ENCODE measurements at places on chromosomes 11 and 22.

GRCh38 chr11:32305460-32305859, 129.9 kb downstream of the WT1 start:
- no peak for DNase-seq

DNA sequence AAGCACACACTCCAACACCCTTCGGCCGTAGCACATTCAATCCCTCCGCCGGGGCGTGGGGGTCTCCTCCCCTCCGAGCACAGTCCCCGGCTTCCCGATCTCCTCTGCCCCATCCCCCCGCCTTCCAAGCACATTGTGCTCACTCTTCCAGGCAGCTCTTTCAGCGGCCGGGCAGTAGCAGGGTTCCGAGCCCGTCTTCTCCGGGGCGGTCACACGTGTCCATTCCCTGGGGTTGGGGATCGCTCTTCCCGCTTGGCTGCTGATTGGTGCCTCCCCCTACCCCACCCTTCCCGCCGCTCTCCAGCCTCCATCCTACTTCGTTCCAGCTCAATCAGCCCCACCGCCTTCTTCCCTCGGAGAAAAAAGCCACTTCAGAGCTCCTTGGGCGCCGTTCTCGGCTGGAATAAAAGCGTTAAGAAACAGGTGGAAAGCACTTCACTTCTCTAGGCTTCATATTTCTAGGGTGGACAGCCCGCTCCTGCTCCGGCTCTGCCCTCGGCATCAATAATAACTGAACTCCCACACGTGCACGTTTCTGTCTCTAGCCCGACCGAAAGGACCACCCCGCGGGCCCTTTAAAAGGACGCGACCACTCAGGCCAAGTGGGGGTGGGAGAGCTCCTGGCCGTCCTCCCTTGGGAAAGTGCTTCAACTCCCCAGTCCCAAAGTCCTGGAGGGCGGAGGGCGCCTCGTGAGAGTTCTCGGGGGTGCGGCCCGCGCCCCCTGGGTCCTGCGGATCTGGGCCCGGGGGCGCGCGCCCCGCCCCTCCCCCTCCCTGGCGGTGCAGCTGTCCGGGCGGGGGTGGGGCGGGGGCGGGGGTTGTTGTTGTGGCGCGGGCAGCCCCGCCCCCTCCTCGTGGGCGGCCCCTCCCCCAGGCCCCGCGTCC, 464 bp upstream of the CECR2 start:
- peak; percentile 85 for DNase-seq

- DNase-seq = no peak
Measured at GRCh38 chr22:45859231-45860161, 117.5 kb downstream of the WNT7B start.

DNA sequence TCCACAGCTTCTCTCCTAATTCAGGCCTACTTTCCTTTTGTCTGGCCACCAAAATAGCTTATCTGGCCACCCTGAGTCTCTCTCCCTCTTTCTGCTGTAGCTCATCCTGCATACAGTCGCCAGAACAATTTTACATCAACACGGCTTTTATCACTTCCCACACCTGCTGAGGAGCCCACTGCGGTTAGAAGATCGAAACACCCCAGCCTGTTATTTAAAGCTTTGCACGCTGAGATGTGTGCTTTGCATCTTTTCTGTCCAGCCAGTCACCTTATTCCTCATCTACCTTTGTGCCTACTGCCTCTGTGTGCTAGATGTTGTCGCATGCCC, 96.0 kb downstream of the COMMD9 start:
- DNase-seq = no peak

DNA sequence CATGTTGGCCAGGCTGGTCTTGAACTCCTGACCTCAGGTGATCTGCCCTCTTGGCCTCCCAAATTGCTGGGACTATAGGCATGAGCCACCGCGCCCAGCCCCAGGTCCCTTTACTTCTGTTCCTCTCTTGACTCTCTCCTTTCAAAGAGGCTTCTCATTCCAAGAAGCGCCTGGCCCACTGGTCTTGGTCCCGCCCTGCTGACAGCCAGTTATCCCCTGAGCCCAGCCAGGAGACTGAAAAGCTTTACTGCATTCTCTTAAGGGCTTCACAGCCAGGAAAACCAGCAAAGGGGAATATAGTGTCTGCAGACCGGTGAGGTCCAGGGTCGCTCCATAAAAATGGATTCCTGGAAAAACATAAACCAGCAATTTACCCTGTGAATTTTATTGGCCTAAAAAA, 68.3 kb downstream of the NFAM1 start:
- DNase-seq = no peak

GRCh38 chr11:133984828-133985227, 28.1 kb upstream of the IGSF9B start:
- DNase-seq = no peak

DNA sequence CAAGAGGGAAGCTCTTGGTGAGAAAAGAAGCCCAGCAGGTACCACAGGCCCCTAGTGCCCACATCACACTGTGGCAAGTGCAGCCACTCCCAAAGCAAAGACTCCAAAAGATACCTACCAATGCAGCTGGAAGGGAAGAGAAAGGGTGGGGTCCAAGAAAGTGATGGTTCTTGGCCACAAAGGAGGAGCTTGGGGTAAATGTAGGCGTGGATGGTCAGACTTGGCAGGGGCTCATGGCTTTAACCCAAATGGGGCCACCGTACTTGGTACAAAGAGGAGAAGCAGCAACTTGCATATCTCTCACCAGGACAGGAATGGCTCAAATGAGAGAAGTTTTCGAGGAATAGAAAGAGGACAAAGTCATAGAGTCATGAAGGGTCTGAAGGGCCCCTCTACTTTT, 4.8 kb downstream of the MAP3K11 start:
- DNase-seq = no peak

- no peak for DNase-seq
Measured at GRCh38 chr11:17742019-17742418, 7.4 kb downstream of the KCNC1 start.

- DNase-seq = no peak
Measured at GRCh38 chr11:4830346-4830745, 9.2 kb downstream of the OR51F2 start.

GRCh38 chr11:13486926-13487660, 8.7 kb downstream of the PTH start:
- DNase-seq = peak; percentile 17

- DNase-seq = peak; percentile 80
Measured at GRCh38 chr22:42799461-42800405, 57.3 kb downstream of the ARFGAP3 start.

DNA sequence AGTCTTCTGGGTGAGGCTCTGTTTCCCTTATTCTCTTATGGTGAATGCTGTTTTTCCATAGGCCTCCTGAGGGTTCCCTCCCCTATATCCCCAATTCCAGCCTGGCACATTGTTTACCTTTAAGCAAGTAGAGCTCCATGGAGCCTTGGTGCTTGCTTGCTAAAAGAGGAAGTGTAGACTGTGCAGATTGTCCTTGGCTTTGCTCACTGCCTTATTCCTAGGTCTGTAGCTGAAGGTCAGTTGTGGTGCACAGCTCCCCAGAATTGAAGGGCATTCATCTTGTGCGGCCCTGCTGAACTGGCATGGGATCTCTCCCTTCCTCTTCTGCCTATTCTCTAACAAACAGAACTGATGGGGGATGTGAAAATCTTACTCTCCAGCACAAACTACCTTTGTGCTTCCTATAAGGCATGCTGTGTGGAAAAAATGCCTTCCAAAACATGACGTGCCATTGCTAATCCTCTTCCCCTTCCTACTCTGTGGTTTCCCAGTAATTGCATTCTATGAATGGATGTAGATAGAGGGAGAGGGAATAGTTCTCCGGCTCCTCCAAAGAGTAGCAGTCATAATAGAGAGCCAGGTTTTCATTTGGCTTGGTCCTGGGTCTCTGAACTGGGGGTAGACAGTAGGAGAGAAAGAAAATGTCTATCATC, 34.2 kb upstream of the PLET1 start:
- no peak for DNase-seq

GRCh38 chr22:23827351-23827995, 11.3 kb downstream of the DERL3 start:
- DNase-seq = no peak

DNA sequence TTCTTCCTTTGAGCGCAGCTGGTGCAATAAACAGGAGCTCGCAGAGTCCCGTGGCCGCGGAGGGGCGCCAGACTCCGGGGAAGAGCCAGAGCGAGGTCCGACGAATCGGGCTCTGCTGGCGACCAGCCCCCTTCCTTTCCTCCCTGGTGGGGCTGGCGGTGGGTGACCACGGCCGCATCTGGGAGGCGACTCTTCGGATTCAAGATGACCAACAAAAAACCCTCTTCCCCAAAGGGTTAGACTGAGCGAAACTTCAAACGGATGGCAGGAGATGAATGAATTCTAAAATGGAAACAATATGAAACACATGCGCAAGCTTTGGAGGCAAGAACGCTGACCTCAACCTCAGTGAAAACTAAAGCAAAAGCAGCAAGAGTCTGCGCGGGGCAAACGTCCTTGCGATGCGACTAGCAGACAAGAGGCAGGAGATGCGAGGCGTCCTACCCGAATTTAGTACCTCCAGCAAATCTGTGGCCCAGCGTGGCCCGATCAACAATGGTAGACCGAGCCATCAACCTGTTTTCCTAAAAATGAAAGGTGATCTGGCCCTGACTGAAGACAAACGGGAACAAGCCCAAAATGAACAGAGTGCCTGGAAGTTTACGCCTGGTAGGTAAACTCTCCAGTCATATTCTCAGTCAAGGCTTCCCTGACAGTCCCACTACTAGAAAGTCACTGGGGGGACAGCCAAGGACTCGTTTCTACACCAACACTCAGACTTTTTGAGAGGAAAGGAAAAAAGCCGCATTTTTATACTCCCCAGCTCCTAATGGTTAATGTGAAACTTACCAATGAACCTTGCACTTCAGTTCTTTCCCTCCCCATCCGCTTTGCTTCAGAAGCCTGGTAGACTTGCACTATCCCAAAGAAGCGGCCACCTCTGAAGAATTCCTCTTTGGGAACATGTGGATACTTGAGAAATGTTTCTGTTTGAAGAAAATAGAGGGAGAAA, 11.6 kb downstream of the MMP3 start:
- DNase-seq = no peak

DNA sequence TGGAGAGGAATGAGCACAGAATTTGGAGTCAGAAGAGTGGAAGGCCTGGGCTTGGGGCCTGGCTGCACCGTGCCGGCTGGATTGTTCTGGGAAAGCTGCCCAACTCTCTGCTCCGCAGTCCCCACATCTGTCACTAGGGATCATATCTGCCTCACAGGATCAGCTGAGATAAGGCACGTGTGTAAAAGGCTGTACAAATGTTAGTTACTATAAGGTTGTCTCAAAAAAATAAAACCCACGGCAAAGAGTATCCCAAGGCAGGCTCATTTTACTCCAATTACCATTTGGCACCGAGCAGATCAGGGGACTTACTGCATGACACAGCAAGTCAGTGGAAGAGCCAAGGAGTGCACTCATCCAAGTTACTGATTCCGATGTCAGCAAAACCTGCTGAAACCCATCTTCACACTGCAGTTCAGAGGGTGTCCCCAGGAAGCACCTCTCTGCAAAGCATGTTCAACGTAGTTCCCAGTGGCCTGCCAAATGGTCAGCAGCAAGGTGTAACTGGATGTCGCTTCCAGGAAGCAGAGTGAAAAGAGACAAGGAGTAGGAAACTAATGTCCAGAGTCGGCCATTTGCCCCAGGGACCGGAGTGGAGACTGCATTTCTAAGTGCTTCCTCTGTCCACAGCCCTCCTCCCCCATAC, 18.1 kb upstream of the MRTFA start:
- peak; percentile 77 for DNase-seq

GRCh38 chr22:23257889-23258825, 77.8 kb downstream of the BCR start:
- DNase-seq = no peak

GRCh38 chr22:43136255-43136654, 6.9 kb downstream of the MCAT start:
- DNase-seq = peak; percentile 58

- DNase-seq = no peak
Measured at GRCh38 chr11:68142028-68142412, 20.8 kb upstream of the CHKA start.

DNA sequence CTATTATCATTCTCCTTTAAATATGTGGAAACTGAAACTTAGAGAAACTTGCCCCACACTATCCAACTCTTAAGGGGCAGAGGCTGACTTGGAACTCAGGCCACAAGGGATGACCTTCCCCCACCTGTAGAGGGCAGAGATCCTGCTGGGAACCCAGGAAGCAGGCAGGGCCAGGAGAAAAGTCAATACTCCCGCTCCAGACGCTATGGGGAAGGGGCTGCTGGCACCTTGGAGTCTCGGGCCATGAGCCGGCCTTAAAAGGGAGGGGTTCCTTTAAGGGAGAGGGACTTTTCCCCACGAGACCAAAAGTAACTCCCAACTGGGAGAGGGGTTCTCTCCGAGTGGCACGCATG, 620 bp upstream of the ANO5 start:
- DNase-seq = peak; percentile 52

- no peak for DNase-seq
Measured at GRCh38 chr11:100830978-100831732, 144.1 kb downstream of the ARHGAP42 start.

GRCh38 chr11:126515501-126515900, 160.0 kb downstream of the ST3GAL4 start:
- DNase-seq = no peak

GRCh38 chr11:61369372-61370348, 7.5 kb downstream of the TMEM138 start:
- DNase-seq = no peak

DNA sequence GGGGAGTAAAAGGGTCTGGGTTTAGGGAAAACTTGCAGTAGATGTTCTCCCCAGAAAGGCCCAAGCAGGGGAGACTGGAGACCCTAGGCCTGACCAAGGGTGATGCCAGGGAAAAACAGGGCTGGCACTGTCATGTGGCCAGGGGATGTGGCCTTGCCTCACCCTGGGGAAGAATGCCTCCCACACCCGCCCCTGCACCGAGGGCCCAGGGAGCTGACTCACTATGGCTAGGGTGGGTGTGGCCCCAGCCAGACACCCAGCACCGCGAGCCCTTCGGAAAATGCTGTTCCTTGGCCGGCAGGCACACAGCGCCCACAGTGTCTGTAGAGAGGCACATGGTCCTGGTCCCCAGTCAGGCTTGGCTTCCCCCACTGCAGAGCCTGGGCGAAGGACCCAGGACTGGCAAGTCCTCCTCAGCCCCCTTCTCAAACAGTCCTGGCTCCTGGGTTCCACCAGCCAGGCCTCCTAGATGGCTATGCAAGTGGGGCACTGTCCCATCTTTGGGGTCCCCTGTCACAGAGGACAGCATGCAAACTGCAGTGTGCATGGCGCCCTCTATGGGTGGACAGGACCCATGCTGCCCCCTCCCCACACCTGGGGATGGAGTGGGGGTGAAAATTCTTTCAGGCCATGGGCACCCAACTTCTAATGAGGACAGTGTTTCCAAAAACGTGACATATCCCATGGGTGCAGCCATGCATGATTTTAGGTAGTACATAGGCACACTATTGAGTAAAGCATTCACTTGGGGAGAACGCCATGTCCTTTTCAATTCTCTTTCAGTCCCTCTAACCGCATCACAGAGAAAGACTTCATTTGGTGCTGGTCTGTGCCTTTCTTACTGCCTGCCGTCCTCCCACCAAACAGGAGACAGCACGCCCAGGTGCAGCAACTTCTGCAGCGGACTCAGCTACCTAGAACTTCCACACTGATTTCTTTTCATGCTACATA, 15.2 kb downstream of the TMPRSS5 start:
- DNase-seq = peak; percentile 49

- DNase-seq = no peak
Measured at GRCh38 chr11:103051151-103051801, 40.7 kb downstream of the DCUN1D5 start.

GRCh38 chr22:46178755-46179505, 28.6 kb downstream of the PPARA start:
- no peak for DNase-seq

GRCh38 chr11:44849922-44850321, 100.8 kb downstream of the TP53I11 start:
- no peak for DNase-seq

- DNase-seq = peak; percentile 2
Measured at GRCh38 chr22:25085930-25086901, 113.4 kb upstream of the CRYBB3 start.

GRCh38 chr11:102142333-102142732, 32.1 kb downstream of the YAP1 start:
- DNase-seq = no peak
